ENCODE measurements at places on chromosomes 6 and 20.
A peak's percentile ranks its signal among the peaks of the same experiment; 100 is the strongest.

- no peak for DNase-seq
Measured at GRCh38 chr6:41644297-41644879, 6.1 kb downstream of the MDFI start.

DNA sequence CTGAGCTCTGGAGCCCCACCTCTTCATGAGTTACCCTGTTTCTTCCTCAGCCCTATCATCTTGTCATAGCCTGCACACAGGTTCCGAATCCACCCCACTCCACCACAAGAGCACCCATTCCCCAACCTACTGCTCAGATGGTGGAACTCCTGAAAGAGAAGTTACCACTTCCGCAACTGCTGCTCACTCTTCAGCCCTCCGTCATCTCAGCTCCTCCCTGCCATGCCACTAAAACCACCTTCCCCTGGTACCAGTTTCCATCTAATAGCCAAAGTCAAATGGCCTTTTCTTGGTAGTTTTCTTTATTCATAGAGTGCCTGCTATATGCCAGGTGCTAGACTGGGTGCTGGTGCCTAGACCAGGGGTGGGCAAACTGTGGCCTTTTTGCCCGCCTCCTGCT lies 3.9 kb downstream of the RAB22A start:
- DNase-seq, result peak; percentile 30

- peak; percentile 56 for DNase-seq
Measured at GRCh38 chr6:109325400-109325801, 56.9 kb downstream of the CD164 start.

- DNase-seq, result peak; percentile 1
Measured at GRCh38 chr6:55528624-55529023, 50.4 kb downstream of the HMGCLL1 start.

Data from suppressor macrophage treated with lipopolysaccharide for 4 hours (primary cell).